ENCODE measurements at places on chromosomes 7 and 10.

DNA sequence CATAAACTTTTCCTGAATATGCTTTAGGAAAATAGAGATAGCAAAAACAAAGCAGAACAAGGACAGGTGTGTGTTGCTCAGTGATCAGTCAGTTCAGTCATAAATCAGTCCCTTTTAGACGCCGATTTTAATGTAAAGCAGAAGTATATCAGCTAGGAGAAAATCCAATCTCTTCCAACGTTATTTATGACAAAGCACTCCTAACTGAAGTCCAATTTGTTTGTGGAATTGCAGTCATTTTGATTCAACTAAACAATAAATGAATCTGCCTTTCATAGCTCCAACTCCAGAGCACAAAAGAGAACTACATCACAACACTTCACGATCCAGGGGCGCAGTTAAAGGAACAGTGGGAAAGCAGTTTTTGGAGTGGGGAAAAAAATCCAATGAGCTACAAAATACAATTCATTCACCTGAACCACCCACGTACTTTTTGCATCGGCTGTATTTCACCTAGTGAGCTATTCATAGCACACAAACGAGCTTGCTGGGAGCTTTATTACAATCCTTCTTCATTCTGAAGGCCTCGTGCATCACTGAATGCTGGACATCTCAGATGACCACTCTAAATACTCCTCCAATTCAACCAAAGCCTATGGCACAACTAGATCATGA lies 151.3 kb downstream of the LRRN3 start:
- no peak for DNase-seq

GRCh38 chr7:146575903-146576302 lies 459.3 kb downstream of the CNTNAP2 start:
- DNase-seq: no peak

- DNase-seq: no peak
Observed at GRCh38 chr10:53918755-53919154, 882.3 kb downstream of the PCDH15 start.

- DNase-seq: no peak
Observed at GRCh38 chr7:118758582-118758981, 534.1 kb downstream of the ANKRD7 start.

GRCh38 chr7:47659664-47660462 lies 78.0 kb upstream of the TNS3 start:
- no peak for DNase-seq

DNA sequence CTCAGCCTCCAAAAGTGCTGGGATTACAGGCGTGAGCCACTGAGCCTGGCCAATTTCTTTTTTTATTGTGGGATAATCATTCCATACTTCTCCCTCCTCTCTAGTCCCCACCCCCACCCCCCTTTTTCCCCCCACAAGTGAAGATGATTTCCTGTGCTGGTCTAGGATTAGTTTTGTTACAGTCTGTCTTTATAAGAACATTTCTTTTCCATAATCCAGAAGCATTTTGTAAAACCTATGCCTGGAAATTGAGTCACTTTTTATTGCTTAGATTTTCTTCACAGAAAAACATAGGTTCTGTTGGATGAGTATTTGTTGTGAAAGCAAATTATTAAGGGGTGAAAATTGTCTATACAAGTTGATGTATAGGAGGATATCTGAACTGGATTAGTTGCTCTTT lies 98.9 kb downstream of the KAT6B start:
- DNase-seq: no peak

GRCh38 chr10:47264797-47265281 lies 35.2 kb upstream of the GDF10 start:
- no peak for DNase-seq

DNA sequence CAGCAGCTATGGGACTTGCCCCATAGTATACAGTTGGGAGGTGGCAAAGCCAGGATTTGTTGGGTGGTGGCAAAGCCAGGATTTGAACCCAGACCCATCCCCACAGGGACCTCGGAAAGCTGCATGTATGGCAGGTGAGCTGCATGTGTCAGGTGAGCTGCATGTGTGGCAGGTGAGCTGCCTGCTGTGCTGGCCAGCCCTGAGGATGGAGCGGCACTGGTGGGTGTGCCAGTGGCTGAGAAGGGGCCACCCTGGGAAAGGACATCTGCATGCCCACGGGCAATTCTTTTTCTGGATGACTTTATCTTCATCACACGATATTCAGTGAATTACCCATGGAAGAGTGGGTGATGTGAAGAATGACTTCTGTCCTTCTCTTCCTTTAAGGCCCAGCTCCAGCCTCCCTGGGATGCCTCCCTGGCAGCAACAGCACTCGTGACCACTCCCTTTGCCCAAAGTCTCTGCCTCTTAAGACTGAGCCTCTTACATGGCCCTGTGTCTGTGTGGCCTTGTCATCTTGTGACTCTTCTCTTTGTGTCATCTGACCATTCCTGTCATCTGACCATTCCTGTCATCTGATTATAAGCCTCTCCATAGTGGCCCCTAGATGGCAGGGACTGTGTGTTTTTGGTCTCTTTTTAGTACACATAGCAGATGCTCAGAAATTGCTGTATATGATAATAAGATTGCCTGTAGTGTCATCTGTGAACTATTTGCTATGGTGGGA lies 25.0 kb downstream of the CLEC2L start:
- no peak for DNase-seq

- DNase-seq: no peak
Observed at GRCh38 chr10:94439275-94439861, 37.0 kb downstream of the TBC1D12 start.

GRCh38 chr10:98316661-98317060 lies 48.7 kb upstream of the LOXL4 start:
- DNase-seq: no peak

DNA sequence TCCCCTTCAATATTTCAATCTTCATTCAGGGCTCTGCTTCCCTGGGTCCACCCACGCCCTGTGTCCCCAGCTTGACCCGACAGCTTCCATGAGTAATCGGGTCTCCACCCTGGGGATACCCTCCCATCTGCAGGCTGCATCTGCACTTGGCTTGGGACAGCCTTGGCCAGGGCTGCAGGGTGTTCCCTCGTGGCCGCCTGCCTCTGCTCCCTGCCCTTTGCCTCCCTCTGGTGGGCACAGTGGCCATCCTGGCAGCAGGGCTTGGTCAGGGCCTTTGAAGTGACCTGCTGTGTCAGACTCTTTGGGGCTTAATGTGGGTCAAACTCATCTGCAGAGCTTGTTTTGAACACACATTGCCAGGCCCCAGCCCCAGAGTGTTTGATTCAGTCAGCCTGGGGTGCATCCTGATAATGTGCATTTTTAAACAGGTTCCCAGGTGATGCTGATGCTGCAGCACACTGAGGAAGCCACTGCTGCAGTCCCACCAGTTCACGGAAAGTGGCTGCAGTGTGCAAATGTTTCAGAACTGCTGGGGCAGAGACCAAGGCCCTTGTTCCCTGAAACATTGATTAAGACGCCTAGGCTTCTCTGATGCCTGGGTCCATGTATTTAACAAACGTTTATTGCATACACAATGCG lies 80.7 kb upstream of the SEC61G start:
- no peak for DNase-seq

GRCh38 chr7:23956772-23957576 lies 247.0 kb downstream of the STK31 start:
- DNase-seq: no peak

DNA sequence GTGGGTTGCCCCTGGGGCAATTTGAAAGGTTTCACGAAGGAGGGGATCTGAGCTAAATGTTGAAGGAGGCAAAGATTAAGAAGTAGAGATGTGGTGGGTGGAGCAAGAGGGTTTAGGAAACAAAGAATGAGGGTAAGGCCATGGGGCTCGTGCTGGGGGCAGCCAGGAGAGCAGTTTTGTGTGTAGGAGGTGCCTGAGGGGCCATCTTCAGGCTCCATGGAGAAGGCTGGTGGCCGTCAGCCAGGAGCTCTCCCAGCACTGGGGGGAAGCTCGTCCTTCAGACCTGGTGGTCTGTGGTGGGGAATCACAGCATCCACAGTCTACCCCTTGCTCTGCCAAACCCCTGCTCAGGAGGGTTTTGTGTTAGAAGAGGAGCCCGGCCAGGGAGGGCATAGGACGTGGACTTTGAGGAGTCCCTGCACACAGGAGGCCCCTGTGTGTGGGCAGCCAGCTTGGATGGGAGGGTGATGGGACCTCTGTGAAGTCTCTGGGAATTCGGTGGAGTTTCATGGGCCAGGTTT lies 11.8 kb upstream of the CXCL12 start:
- no peak for DNase-seq

- DNase-seq: no peak
Observed at GRCh38 chr7:99920149-99920548, 819 bp upstream of the TRIM4 start.

DNA sequence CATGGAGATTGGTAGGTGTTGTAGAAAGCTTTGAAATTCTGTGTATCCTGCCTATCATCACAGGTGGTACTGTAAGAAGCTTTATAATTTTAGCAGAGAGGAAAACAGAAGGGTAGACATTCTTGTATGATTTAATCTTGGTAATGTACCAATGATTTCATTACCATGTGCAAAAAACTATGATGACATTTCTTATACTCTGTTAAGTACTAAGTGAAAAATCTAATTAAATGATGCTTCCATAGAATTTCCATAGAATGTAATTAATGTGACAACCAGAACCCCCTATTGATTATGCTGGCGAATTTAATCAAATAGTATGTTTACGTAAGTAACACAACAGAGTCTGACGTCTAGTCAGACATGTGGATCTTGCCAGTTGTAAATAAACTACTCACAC lies 16.0 kb upstream of the RHOBTB1 start:
- no peak for DNase-seq

DNA sequence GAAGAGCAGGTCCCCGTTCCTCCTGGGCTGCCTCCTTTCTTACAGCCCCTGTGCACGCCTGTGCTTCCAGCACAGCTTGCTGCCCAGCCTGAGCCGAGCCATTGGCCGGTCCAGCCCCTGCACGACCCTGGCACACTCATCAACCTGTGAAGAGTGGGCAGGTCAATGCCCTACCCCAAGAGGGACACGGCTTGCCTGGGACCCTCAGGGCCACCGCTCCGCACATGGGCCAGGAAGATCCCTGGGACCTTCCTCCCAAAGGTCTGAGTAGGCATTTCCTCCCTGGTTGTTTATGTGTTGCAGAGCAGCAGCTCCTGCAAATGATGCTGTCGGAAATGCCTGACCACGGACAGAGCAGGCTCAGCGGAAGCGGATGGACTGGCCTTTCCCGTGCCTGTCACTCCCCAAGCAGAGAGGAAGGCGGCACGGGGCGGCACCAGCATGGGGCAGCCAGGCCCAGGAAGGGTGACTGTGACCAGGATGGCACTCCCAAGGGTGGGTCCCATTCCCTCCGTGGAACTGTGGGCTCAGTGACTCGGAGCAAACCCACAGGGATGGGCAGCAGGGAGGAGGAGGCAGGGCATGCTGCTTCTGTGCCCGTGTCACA lies 252.5 kb downstream of the TNS3 start:
- DNase-seq: no peak

GRCh38 chr10:110919971-110920881 lies 822 bp downstream of the SHOC2 start:
- DNase-seq: no peak

GRCh38 chr10:110522365-110522988 lies 24.8 kb downstream of the DUSP5 start:
- DNase-seq: no peak

DNA sequence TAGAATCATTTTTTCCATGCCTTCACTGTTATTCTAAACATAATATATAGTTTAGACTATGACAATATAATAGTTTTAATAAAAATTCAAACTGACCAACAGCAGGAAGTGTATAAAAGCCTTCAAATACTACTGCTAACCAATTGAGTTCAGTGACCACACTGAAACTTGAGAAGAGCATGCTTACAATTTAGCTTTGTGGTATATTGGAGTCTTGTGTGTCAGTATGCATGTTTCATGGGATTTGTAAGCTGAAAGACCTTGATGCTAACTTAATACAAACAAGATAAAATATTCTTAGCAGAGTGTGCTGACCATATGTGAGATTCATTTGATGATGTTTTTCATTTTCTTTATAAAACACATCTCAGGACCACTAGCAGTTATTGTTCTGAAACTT lies 395.5 kb downstream of the SUGCT start:
- DNase-seq: no peak

DNA sequence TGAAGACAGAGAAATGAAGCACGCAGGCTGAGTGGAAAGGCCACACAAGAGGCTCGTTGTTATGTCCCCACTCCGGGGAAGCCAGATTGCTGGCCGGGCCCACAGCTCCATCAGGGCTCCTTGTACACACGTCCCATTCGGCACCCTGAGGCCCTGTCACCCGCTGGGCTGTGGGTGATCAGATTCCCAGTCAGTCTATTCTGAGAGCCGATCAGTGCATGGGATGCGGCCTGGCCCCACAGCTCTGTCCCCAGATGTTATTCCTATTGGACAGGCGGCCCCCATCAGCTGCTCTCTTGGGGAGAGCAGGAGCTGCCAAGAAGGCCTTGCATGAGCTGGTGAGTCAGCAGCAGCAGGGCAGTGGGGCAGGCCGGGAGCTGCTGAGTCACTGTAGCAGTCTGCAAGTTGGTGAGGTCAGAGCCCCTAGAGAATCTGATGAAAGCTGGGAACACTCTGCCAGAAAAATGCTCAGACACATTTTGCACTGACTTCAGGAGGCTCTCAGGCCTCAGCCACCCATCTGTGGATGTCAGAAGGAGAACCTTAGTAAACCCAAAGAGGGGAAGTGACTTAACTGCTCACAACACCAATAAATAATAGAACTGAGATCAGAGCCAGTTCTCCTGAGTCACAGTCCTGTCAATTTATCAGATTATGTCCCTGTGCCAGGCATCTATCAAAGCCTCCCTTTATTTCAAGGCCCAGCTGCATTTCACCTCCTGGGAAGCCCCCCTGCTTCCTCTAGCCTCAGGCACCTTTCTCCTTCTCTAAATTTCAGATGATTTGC lies 9.4 kb upstream of the PSAP start:
- DNase-seq: no peak

DNA sequence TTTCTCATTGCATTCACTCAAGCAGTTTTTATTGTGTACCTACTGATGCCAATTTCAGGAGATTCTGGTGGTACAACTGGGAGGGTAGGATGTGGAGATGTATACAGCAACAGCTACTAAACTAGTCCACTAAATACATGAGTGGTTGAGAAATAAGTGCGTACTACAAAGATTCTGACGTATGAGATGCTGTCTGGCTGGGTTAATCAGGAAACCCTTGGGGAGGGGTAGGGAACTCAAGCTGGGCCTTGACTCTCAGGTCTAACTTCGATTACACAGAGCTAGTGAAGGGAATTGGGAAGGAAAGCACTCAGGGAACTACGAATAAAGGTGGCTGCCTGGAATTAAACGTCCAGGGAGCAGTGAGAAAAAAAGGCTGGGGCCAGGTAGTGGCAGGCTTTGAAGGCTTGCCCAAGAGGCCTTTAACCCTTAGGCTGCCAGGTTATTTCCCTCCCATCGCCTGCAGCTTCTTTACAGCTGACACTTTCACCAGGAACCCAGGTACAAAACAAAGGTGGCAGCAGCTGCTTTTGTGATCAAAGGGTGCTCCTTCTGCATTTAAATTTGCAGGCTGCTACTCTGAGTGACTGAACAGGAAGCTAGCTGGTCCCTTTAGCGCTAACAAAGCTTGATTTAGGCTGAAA lies 3.2 kb downstream of the MMS19 start:
- no peak for DNase-seq

GRCh38 chr7:98376711-98377110 lies 24.2 kb downstream of the BAIAP2L1 start:
- no peak for DNase-seq

GRCh38 chr7:140898786-140899536 lies 25.8 kb downstream of the BRAF start:
- DNase-seq: no peak

GRCh38 chr10:132104062-132104461 lies 38.3 kb downstream of the JAKMIP3 start:
- no peak for DNase-seq

GRCh38 chr7:7820409-7820808 lies 102.0 kb upstream of the RPA3 start:
- no peak for DNase-seq

- no peak for DNase-seq
Observed at GRCh38 chr7:41930538-41931262, 227.8 kb upstream of the INHBA start.
